Colonic mucosa (tissue), 4 donors: ENCODE measurements at places on chromosomes 4 and X.

- no peak for DNase-seq
Observed at GRCh38 chr4:114998316-114998715, 115.1 kb downstream of the NDST4 start.

- no peak for DNase-seq
Observed at GRCh38 chrX:71618303-71618721, at the start of gene CXCR3. TSS of gene CXCR3 (minus strand) at chrX:71618511. CDS start at chrX:71618449, 62 bp downstream.

DNA sequence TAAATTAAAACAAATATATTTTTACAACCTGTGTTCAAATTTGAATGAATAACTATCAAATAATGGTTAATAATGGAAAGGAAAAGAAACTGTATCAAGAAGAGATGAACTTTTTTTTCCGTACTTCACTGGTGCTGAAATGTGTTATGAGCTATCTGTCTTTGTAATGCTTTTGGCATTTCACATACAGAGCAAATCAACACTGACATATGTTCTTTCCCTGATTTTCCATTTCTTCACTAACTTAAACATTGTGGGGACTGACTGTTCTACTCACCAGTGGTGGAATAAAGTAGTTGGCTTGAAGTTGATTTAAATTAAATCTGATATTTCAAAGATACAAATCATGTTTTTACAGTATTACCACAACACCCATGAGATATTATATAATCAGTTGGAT, 304.0 kb upstream of the BMP3 start:
- no peak for DNase-seq

DNA sequence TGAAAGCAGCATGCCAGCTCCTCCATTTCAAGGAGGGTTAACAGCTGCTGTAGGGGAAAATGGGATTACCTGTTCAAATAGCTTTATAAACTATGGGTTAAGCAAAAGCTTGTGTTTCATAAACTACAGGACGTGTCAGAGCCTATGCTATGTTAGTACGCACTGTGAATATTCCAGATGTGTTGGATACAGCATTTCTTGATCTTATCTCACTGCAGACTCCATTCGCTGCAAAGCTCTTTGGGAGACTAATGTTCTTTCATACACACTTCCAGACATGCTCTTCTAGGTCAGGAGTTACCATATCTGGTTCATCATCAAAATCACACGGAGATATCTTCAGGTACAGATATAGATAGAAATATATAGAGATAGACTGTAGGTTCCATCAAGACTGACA, 281.2 kb upstream of the FAM241A start:
- no peak for DNase-seq

DNA sequence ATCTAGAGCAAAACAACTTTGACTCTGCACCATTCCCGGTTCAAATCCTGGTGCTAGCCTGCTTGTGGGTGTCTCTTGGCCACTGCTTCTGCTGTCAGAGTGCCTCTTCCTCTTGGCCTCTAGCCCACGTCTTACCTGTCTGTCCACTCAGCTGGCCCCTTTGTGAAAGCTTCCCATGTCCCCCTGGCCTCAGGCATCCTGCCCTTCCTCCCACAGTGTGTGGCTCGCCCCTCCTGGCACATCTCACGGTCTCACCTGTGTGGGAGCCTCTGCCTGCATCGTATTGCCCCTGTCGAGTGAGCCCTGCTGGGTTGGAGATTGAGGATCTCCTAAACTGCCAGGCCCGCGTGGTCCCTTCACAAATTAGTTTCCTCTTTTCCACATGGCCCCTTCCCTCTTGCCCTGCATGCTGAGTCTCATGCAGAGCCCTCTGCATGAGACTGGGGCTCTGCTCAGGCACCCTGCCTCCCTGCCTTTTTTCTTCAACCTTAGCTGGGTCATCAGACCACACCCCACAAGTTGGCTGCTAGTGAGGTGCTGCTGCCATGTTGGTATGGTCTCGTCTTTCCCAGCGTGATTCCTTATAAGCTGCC, 53.7 kb upstream of the TADA2B start:
- DNase-seq, result no peak

GRCh38 chr4:38003628-38004027, 43.4 kb downstream of the PTTG2 start:
- DNase-seq, result no peak

DNA sequence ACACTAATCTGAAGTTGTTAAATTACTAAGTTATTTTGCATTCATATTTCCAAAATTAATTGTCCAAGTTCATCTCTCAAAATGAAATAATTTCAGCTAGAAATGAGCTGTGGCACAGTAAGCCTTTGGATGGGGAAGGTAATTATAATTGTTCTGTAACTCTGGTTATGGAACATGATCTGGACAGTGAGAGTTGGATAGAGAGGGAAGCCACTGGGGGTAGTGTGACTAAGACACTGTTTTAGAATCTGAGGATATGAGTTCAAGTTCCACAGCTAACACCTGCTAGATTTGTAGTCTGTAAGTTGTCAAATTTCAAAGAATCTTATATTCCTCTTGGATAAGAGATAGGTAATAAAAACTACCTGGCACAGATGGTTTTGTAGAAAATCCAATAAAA, 49.5 kb downstream of the DMD start:
- DNase-seq, result no peak

DNA sequence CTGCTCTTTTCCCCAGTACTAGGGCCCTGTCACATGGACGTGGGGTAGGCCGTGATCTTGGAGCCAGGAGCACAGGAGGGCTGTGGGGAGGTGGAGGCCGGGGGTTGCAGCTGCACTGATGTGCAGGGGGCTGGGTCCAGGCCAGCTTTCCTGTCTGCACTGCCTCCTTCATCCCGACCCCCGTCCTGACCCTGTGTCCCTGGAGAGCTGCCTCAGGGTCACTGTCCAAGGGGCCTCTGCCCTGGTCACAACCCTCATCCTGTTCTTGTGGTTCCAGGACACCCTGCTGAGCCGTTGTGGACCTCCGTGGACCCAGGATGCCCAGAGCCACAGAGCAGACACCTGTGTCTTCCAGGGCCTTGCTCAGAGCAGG, 91.7 kb upstream of the ADRA2C start:
- DNase-seq, result no peak

- DNase-seq, result no peak
Observed at GRCh38 chr4:85886665-85887064, 411.7 kb downstream of the ARHGAP24 start.

DNA sequence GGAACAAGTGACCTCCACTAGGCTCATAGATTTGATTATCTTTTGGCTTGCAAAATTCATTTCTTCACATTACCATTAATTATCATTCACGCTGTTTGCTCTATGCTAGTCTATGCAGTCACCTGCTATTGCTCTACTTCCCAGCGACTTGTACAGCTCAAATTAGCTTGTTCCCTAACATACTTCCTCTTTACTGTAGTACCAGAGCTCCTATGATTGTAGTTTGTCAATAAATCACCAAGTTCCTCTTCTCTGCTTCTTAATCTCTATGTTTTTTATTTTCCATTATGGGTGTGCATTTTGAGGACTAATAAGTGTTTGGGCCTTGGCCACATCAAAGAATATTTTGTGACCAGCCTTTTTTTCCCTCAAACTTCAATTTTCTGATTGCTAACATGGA, 6.2 kb upstream of the GSPT2 start:
- no peak for DNase-seq

DNA sequence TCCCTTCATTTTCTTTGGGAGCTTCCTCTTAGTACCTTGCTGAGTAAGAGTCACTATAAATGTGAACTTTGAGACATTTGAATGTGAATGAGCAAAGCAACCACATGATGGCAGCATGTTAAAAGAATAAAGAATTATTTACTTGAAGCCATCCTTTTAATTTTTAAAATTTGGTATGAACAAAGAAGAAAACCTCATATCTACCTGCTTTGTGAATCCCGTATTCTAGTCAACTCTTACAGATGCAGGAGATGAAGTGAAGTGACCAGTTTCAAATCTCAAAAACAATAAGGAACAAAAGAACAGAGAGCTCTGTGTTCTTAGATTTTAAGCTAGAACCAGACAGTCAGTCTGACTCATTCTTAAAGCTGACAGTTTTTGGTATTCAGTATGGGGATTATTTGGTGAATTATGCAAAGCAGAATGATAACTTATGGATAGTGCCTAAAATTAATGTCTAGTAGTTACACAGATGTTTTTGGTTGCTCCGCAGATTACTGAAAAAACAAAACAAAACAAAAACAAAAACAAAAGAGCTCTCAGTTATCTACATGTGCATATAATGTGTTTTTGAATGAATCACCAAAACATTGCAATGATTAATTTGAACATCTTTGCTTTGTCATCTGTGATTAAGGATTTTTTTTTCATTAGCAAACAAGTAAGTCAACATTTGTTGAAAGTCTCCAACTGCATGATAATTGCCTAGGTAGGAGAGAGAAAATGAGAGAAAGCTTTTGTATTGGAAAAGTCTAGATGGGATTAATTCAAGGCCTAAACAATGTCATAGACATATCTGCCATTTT, 48.2 kb upstream of the H2AZ1 start:
- no peak for DNase-seq

DNA sequence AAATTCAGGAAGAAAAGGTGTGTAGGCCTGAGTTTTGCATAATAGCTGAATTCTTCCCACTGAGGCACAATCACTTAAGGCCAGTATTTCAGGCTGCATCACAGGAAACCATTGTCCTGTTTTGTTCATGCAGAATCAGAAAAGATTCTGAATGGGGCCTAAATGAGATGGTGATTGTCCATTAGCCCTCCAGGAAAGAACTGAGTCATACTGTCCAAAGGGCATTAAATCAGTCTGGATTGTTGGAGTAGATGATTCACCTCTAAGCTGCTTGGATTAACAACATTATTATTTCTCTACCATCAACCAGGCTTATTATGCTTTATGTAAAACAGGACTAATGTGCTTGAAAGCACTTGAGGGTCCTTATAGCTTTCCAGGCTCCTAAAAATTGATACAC, 36.2 kb downstream of the CT47B1 start:
- DNase-seq, result no peak

DNA sequence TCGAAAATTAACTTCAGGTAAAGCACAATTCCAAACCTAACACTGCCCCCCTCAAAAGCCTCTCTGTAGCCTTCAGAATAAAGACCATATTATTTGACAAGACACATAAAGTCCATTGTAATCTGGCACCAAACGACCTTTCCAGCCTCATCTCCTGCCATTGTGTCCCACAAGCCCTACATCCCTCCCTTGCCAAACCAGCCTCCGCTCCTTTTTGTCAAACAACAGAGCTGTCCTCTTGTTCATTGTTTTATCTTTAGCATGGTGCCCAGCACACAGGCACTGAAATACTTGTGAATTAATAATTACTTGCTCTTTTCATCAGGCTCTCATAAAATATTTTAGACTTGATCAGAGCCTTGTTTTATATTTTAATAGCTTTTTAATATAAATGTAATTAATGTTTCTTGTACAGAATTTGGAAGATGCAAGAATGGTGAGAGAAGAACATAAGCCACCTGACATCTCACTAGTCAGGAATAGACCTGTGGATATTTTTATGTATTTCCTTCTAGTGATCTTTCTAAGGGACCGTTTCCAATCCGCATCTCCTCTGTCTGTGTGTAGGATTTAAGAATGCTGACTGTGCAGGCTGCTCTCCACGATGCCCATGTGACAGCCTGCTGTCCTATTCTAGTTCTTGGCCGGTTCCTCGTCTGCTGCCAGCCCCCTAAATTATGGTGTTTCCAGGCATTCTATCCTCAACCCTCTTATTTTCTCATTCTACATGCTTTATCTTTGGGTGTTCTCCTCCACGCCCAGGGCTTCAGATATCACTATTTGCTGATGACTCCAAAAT, 3.0 kb upstream of the IRF2 start:
- DNase-seq, result no peak

- DNase-seq, result no peak
Observed at GRCh38 chr4:181998398-181999295, 244.6 kb upstream of the TENM3 start.

GRCh38 chrX:140664939-140665338, 44.6 kb upstream of the LINC00632 start:
- DNase-seq, result no peak

DNA sequence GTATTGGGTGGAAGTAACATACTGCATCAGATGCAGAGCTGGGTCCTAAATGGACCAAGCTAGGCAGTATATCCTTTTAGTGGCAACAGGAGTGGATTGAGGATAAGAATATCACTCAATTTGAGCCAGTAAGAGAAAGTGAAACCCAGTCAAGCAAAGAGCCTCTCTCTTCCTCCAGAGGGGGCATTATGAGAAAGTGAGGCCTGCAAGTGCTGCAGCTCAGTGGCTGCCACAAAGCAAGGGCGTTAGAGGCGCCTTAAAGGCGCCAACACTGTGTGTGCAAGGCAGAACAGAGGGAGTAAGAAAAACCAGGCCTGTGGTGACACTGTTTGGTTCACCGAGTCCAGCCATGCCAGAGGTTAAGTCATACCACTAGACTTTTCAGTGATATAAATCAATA, 17.5 kb downstream of the STX18 start:
- no peak for DNase-seq

GRCh38 chrX:38318196-38318595, 9.1 kb downstream of the RPGR start:
- no peak for DNase-seq

- DNase-seq, result no peak
Observed at GRCh38 chr4:57020467-57021101, 41.9 kb downstream of the POLR2B start.

GRCh38 chrX:108091878-108092291, 307 bp downstream of the ATG4A start:
- no peak for DNase-seq

DNA sequence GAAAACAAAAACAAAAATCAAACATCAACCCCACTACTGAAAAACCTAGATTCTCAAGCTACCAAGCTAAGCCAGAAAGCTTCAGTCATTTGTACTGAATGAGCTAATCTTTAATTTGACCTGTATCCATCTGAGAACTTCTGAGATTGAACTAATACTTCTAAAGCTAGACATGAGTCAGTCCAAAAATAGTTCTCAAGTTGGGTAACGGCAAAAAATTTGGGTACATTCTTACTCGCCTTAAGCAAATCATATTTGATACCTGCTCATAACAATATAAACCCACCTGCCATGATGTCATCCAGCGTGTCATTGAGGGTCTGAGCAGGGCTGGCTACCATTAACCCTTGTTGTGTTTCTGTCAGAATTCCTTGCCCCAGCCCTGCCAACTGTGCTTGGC, 69.7 kb upstream of the COX18 start:
- no peak for DNase-seq

DNA sequence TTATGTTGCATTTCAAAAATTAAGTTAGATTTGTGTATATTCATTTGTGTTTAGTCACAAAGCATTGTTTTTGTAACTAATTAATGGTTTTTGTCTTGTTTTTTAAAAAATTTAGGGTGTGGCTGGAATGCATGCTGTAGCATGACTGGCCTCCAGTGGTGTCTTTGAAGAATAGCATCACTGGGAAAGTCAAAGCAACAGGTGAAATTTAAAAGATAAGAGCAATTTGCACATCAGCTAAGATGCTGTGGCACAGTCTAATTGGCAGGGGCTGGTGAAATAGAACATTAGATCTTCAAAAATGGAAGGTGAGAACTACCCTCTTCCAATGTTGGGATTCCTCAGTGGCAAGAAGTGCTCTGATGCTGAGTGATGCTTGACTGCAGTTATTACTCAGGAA, 45.3 kb downstream of the ANK2 start:
- DNase-seq, result no peak

DNA sequence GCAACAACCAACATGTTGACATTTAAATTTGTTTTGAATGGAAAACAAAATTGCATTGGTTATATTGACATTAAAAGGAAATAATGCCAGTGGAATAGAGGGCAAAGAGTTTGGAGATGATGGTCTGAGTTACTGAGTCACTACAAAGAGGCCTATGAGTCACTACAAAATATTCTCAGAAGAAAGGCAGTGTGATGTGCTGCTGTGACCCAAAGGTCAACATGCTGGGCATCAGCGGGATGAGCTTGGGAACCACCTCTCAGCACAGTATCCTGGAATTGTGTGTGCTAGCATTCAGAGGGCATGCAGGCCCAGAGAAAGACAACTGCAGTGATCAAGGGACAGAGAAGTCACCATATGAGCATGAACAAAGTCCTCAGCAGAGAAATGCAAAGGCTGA, 2.8 kb downstream of the CMC4 start:
- DNase-seq, result no peak
